NCI-H226 (cell line): ENCODE measurements at places on chromosomes 1 and 21.

DNA sequence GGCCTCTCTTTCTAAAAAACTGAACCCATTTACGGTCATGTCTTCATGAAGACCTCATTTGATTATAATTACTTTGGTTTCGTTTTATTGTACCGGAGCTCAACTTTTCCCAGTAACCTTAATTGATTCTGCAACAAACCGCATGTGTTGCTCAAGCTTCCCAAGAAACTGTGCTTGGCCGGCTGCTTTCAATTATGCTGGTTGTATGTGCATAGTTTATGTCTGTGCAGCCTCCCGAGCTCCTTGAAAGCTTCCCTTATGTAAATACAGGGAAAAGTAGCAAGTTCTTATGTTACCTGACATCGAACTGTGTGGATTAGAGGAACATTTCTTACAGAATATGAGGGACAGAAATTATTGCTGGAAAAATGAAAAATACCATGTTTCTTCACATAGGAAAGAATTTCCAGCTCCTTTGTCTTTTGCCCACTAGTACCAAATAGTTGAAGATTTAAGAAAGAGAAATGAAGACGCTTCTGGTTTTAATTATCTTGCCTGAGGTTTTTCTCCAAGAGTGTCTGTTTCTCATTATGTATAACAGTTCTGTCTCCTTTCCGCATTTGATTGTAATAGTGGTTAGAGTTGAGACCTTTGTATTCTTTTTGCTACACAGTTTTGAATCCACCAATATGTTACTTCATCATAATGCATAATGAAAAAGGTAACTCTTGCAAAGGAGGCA lies 2.1 kb downstream of the VCAM1 start:
- no peak for DNase-seq

DNA sequence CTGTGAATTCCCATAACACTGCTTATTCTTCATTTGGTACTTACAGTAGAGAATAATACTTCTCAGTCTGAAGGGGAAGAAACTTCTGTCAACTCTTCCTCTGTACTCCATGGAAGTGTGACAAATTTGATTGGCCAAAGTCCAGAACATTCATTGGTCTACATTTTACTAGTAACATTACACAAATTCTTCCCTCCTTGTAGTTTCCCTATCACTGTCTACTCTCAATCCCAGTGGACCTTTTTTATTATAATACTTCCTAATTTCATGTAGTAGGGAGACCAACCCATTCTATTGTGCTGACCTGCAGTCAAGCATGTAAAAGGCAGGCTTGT lies 74.7 kb downstream of the ALG6 start:
- no peak for DNase-seq

DNA sequence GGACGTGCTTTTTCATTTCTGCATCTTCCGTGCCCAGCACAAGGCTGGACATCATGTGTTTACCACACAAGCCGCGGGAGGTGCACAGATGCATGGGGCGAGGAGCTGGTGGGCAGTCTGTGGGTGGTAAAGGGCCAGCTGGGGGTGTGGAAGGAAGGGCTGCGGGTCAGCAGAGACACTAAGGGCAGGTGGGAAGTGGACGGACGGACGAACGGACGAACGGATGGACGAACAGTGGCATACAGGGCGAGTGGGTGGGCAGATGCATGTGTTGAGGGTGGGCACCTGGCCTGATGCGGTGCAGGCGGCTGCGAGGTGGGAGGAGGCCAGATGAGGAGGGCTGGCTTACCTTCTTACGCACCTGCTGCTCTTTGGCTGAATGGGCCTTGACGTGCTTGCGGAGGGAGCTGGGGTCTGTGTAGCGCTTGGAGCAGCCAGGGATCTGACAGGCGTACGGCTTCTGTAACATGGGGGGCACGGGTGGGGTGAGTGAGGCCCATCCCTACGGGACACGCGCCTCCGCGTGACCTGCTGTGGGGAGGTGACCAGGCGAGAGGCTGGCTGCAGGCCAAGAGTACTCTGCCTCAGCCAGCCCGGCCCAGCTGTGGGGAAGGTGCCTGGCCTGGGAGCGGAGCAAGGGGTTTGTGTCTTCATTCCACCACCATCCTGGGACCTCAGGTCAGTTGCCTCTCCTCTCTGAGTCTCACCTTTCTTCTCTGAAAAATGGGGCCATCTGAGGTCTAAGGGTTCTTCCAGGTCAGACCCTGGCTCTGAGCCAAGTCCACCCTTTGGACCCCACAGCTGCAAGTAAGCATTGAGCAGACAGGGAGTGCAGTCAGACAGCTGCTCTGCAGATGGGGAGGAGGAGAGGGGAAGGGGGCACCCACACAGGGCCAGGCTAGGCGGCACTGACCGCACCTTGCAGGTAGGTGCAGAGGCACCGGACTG lies 65.5 kb downstream of the DMRTB1 start:
- DNase-seq = no peak

GRCh38 chr1:159987186-159987585 lies 33.1 kb upstream of the SLAMF9 start:
- DNase-seq = no peak

DNA sequence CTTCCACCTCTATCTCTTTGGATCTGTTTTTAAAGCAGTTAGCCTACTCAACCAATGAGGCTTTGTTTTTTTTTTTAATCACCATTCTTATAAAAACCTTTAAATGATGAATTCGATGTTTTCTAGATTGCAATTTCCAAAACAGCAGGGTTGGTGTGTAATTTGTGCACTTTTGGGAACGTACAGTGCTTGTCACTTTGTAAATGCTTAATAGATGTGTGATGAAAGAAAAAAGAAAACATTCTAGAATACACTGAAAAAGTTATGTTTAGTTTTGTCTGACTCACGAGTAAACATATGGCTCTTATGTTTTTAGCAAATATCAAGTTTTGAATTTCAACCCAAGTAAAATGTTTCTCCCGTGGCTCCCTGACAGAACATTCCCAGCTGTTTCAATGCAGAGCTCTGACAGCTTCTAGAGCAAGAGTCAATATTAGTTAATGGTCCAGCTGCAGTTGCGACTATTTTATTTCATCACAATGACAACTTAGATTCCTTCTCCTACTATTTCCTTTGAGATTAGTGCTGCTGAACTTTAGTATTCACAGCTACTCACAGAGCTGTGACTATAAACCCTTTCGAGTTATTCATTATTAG lies 362.5 kb upstream of the ADAMTS5 start:
- DNase-seq = no peak

DNA sequence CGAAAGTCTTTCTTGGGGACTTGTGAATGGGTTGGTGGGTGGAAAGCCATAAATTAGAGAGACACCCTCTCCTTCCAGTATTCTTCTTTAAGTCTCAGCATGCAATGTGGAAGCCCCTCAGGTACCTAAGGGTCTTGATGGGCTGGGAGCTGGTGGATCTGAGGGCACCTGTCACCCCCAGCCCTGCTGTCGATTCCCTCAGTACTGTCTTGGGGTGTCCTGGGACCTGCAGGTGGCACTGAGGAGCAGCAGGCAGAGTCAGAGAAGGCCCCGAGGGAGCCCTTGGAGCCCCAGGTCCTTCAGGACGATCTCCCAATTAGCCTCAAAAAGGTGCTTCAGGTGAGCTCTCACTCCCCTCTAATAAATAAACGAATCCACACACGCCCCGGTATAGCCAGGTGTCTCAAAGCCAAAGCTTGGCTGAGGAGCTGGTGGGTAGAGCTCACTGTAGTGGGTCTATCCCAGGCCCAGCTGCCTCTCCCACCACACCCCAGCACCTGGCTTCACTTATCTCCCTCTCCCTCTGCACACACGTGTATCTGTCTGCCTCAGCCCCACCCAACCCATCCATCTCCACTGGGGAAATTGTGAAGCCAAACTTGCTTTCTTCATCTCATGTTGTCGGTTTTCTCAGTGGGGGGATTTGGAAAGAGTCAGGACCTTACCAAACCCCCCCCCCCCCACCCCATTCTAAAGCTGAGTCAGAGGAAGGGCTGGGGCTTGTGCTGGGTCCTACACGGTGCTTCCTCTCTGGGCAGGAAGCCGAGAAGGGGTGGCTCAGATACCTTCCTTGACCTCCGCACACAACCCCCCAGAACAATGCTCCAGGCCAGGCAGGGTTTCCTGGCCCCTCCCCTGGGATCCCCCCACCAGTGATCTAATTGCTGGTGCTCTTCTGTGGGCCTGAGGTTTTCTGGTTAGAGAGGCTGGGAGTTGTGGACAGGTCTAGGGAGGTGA lies 1.6 kb downstream of the ADAM15 start:
- peak; percentile 61 for DNase-seq

DNA sequence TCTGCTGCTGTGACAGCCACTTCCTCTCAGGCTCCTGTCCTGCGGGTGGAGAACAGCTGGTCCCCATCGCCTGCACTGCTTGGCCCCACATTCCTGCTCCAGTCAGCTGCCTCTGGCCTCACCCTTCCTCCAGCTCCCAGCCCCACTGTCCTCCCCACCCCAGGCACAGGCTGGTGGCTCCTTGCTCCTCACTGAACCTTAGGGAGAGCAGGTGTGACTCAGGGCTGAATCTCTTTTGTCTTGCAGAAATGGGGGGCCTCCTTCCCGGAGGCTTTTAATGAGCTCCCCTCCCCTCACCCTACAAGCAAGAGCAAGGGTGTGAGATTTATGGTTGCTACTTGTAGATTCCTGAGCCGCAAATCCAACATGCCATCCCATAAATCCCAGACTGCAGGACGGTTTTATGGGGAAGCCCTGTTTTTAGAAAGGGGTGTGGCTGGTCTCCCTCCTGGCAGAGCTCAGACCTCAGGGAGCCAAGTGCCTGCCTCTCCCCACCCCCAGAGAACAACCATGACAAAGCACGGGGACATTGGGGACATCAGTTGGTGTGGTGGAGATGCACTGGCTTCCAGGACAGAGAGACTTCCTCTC lies 15.2 kb downstream of the CDK18 start:
- DNase-seq = no peak

- no peak for DNase-seq
Observed at GRCh38 chr21:42486531-42486930, 9.5 kb downstream of the RSPH1 start.

DNA sequence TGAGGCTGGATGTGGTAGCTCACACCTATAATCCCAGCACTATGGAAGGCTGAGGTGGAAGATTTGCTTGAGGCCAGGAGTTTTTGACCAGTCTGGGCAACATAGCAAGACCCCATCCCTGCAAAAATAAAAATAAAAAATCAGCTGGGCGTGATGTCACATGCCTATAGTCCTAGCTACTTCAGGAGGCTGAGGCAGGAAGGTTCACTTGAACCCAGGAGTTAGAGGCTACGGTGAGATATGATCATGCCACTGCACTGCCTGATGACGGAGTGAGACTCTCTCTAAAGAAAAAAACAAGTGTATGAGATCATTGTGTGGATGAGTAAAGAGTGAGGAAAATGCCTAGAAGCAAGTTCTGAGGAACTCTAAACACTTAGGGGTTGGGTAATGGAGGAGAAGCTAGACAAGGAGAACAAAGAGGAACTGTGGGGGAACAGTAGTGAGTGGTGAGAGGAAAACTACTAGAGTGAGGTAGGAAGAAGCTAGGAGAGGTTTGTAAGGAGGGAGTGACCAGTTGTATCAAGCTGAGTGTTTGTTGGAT lies 17.0 kb downstream of the CLIC4 start:
- peak; percentile 44 for DNase-seq

GRCh38 chr1:46131712-46132528 lies 509 bp downstream of the PIK3R3 start:
- no peak for DNase-seq

GRCh38 chr1:13702425-13703127 lies 2.6 kb downstream of the PRDM2 start:
- no peak for DNase-seq

GRCh38 chr1:99481391-99481996 lies 164.4 kb upstream of the PALMD start:
- no peak for DNase-seq

GRCh38 chr1:2468041-2468472 lies 8.0 kb upstream of the PLCH2 start:
- no peak for DNase-seq

DNA sequence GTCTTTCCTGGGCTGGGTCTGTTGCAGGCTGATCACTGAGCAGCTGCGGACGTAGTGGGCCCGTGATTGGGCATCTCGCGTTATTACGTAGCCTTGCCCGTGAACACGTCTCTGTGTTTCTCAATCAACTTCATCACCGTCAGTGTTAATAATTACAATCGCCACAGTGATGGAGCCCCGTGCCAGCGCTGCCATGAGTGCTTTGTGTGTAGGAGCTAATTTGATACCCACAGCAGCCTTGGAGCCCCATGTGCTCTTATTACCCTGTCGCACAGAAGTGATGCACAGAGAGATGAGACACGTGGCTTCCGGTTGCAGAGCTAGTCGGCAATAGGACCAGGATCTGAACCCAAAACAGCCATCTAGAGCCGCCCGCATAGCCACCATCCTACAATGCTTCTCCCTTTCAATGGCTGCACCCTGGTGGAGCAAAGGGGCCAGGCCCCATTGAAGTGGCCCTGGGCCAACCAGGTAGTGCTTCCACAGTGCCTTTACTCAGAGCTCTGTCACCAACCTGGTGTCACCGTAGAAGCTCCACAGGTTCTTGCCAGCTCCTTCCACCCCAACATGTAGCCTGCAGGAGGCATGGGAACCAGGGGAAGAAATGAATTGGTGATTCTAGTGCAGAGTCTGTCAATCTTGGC lies 398.5 kb upstream of the VAMP3 start:
- DNase-seq = no peak

DNA sequence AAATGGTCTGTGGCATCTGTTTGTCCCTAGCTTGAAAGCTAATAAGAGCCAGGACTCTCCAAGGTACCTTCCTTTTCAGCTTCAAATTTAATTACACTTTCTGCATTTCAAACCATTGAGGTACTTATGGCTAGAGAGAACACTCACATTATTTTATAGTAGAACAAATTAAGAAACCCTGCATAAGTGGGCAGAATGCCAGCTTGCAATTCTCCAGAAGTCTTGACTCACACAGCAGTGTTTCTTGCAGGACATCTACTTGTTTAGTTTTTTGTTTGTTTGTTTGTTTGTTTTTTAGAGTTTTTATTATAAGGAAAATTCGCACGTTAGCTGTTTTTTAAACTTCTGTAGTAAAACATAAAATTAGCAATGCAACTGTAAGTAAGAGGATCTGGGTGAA lies 397.2 kb downstream of the NEGR1 start:
- DNase-seq = no peak

GRCh38 chr1:6224718-6225117 lies 11.0 kb downstream of the ICMT start:
- DNase-seq = no peak

GRCh38 chr1:229339520-229339919 lies 3.3 kb downstream of the CCSAP start:
- no peak for DNase-seq

GRCh38 chr1:246309247-246309884 lies 197.7 kb downstream of the SMYD3 start:
- DNase-seq = no peak

DNA sequence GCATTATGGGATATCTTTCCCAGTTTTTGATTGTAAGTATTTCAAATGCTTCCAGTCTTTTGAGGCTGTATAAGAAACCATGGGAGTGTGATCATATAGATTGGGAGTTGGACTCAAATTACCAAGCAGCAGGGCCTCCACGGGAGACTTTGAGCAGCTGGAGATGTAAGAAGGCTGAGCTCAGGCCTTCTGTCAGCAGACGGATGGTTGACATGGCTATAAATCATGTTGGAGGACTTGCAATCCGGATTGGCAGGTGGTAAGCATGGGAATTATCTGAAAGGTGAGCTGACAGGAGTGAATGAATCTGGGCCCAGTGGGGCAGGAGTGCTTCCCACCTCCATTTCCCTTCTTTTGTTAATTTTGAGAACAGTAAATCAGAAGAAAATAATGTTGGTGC lies 83.2 kb upstream of the PPM1J start:
- no peak for DNase-seq
